ENCODE measurements at places on chromosomes 6 and 20.

DNA sequence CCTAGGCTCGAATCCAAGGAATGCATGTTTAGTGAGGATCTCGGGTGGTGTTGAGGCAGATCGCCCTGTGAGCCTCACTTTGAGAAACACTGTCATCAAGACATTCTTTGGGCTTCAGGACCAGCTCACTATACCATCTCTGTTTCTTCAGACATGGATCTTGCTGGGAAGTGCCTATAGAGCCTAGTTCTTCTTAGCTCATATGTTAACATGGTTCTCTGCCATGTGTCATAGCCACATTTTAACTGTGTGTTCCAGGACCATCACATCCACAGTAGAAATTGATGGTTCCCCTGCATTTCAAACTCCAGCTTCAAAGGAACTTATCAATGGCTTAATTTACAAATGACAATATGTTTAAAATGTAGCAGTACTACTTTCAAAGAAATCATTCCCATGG lies 57.4 kb downstream of the NOX3 start:
- H3K27ac ChIP-seq, result no peak overlapping the region
- H3K4me1 ChIP-seq, result peaks cover 13% of the 10 kb centered on the region
- H3K4me3 ChIP-seq, result no peak overlapping the region
- no peak for DNase-seq
- H3K27me3 ChIP-seq, result no peaks in the 10 kb centered on the region

- no peak for DNase-seq
- H3K4me1 ChIP-seq, result no peaks in the 10 kb centered on the region
- peaks cover 68% of the 10 kb centered on the region for H3K36me3 ChIP-seq
- H3K4me3 ChIP-seq, result no peak overlapping the region
- no peak overlapping the region for H3K27ac ChIP-seq
These were observed 125.0 kb downstream of the MAP3K4 start for GRCh38 chr6:161116554-161116953.

DNA sequence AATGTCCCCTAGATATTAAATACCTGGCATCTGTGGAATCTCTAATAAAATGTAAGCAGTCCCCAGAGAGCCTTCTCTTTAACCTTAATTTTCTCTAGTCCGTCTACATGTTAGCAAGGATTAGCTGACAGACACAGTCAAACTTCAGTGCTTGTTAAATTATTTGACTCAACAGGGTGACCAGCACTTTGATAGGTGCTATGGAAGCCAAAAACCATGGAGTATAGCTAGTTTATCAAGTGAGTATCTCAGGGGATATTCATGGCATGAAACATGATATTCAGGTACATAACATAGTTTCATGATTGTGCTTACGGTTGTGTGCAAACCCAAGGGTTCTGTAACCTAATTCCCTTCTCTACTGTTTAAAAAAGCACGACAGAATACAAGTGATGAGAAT lies 3.9 kb downstream of the RHAG start:
- H3K27ac ChIP-seq, result no peak overlapping the region
- no peaks in the 10 kb centered on the region for H3K36me3 ChIP-seq
- H3K27me3 ChIP-seq, result no peaks in the 10 kb centered on the region
- no peak for DNase-seq
- no peaks in the 10 kb centered on the region for H3K4me1 ChIP-seq

GRCh38 chr6:165031502-165031901 lies 277.9 kb downstream of the C6orf118 start:
- no peak overlapping the region for H3K4me3 ChIP-seq
- H3K36me3 ChIP-seq, result no peaks in the 10 kb centered on the region
- no peaks in the 10 kb centered on the region for H3K27me3 ChIP-seq
- DNase-seq, result no peak

Measured in osteoblast (primary cell).